HAP-1 (cell line): ENCODE measurements at places on chromosomes 6 and 20.
A peak's percentile ranks its signal among the peaks of the same experiment; 100 is the strongest.

GRCh38 chr6:45416700-45417099 is 39.0 kb upstream of the SUPT3H start:
- no peak for DNase-seq

DNA sequence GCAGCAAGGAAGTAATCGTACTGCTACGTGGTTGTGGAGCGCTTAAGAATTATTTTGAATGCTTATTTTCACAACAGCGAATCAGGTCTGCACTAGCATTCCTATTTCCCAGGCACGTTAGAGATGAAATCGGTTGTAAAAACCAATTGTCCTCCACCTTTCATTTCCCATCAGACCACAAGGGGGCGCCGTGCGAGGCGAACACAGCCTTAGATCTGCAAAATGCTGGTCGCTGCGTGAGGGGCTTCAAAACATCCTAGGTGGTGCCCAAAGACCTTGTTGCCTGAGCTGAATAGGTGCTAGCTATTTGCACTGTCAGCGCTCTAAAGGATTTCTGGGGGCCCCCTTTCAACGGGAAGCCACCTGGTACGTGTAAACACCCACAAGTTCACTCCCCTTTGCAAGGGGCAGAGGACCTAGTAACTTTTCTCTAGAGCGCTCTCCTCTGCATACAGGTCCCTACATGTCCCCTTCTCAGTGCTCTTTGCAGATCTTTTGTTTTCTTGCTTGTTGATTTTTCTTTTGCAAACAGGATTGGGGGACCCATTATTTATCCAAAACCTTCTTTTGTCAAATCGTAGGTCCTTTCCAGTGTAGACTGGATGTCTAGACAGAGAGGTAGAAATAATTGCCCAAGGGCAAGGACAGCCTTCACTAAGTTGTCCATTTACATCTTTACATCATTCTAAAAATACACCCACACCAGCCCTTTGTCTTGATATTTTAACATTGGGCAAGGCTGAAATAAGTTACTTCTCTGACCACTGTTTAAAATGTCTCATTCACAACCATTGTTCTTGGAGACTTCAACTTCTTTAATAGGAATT is 59.8 kb downstream of the NEDD9 start:
- peak; percentile 94 for DNase-seq

- DNase-seq, result no peak
These were observed 3.5 kb downstream of the CST7 start for GRCh38 chr20:24952376-24953208.

- no peak for DNase-seq
These were observed 448.0 kb downstream of the COL12A1 start for GRCh38 chr6:74757813-74758212.
